T-helper 22 cell (primary cell): ENCODE measurements at places on chromosomes 6 and 20.

GRCh38 chr6:47407300-47408281 lies 70.0 kb upstream of the CD2AP start:
- no peak for DNase-seq

DNA sequence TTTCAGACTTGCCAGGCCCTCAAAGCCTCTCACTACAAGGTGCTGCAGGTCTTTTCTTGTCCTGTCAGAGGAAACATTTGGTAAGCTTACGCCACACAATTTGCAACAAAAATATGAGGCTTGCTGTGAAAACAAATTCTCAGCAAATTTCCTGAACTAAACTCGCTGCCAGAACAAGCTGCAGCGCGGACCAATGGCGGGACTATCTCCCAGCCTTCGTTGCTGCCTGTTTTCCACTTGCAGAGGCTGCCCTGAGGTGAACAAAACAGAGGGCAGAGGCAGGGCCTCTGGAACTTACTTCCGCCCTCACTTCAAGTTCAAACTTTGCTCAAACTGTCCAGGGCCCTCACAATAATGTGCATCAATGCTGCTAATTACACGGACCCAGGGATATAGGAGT lies 12.4 kb downstream of the UQCC2 start:
- DNase-seq = no peak

DNA sequence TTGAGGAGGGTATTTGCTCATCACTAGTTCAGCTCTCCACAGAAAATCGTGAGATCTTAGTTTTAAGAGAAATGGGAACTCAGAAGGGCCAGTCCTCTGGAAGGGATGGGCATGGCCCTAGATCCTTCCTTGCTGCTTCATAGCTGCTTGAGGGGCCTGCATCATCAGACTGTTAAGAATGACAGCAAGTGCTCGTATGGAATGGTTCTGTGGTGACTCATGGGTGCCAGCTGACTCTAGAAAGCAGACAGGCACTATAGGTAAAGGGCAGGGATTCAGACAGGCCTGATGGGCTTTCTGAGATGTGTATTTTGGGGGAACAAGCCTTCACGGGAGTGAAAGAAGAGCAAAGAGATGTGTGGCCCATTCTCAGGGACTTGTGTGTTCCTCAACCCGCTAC lies 90.8 kb downstream of the MYLK4 start:
- DNase-seq = no peak

DNA sequence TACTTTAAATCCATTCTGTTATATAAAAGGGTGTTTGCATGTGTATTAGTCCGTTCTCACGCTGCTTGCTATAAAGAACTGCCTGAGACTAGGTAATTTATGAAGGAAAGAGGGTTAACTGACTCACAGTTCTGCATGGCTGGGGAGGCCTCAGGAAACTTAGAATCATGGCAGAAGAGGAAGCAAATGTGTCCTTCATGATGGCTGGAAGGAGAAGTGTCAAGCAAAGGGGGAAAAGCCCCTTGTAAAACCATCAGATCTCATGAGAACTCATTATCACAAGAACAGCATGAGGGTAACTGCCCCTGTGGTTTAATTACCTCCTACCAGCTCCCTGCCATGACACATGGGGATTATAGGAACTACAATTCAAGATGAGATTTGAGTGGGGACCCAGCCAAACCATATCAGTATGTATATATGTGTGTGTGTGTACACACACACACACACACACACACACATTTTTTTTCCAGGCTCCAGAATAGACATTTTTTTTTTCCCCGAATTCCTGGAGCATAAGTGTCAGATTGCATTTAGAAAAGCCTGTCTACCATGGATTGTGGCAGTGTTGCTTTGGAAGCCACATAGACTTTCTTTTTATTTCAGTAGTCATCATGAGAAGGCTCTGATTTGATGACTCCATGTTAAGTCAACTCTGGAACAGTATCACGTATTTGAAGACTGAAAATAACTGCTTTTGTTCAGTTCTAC lies 31.5 kb downstream of the KDM1B start:
- DNase-seq = no peak

GRCh38 chr20:60795651-60796050 lies 456.4 kb upstream of the CDH4 start:
- DNase-seq = no peak

GRCh38 chr6:155216312-155217046 lies 47.3 kb upstream of the CLDN20 start:
- DNase-seq = no peak

DNA sequence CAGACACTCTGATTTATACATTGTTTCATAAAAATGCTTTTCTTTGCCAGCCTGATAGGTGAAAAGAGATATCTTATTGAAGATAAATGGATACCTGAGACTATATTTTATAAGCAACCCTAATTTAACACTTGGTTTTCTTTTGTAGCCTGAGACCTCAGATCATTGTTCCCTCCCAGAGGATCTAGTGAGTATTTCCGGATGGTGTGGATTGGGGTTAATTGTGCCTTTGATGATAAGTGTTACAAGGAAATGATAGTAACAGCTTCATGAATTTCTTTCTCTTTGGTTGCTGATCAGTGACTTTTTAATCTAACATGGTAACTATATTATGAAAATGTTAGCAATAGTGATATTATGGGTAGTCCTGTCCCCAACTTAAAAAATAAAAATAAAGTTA lies 30.4 kb downstream of the KDM1B start:
- DNase-seq = no peak
